ENCODE measurements at places on chromosomes 3 and 15. TPM values are rescaled to one million over a fixed set of nuclear protein-coding genes. Genes with fewer than 3 reads are reported as not detected.

- H3K4me3 ChIP-seq, result no peak overlapping the region
- DNase-seq, result no peak
- H3K4me1 ChIP-seq, result no peaks in the 10 kb centered on the region
- no peak overlapping the region for H3K27ac ChIP-seq
Measured at GRCh38 chr3:130565224-130565623, 48.2 kb downstream of the COL6A6 start.

DNA sequence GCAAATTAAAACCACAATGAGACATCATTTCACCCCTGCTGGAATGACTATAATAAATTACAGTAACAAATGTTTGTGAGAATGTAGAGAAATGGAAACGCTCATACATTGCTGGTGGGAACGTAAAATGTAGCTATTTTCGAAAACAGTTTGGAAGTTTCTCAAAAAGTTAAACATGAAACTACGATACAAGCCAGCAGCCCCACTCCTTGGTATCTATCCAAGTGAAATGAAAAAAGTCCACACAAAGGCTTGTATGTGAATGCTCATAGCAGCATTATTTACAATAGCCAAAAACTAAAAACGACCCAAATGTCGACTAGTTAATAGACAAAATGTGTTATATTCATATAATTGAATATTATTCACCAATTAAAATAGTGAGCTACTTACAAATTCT lies 22.9 kb upstream of the CFAP20DC start:
- no peaks in the 10 kb centered on the region for H3K4me1 ChIP-seq
- H3K36me3 ChIP-seq, result no peaks in the 10 kb centered on the region
- no peak overlapping the region for H3K4me3 ChIP-seq
- no peak for DNase-seq

MYZAP gene
- 1.1 TPM for total RNA-seq

GRCh38 chr15:94053626-94054025 lies 177.7 kb upstream of the MCTP2 start:
- H3K27me3 ChIP-seq, result no peaks in the 10 kb centered on the region
- no peak for DNase-seq
- H3K4me3 ChIP-seq, result no peak overlapping the region
- no peak overlapping the region for H3K27ac ChIP-seq

DNA sequence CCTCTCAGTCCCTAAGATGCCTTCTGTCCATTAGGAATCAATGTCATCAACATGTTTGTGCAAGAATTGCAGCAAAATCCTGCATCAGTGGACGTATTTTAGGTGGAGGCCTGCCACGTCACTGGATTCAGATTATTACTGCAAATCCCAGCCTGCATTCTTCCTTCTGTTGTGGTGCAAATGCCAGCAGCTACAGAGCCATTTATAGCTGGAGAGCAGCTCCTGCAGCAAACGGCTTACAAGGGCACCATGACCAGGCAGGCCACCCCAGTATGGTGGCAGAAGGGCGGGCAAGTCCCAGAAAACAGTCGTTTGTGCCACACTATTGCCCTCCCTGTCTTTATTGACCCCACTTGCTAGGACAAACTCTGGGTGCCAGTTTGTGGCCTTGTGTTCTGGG lies 74.7 kb downstream of the SNRK start:
- peaks cover 20% of the 10 kb centered on the region for H3K4me1 ChIP-seq
- no peaks in the 10 kb centered on the region for H3K36me3 ChIP-seq
- DNase-seq, result no peak
- H3K4me3 ChIP-seq, result no peak overlapping the region
- no peak overlapping the region for H3K27ac ChIP-seq
- H3K27me3 ChIP-seq, result no peaks in the 10 kb centered on the region

CPN2 gene
- not detected for total RNA-seq

- H3K4me3 ChIP-seq, result no peak overlapping the region
- no peaks in the 10 kb centered on the region for H3K4me1 ChIP-seq
- no peak overlapping the region for H3K27ac ChIP-seq
- no peaks in the 10 kb centered on the region for H3K36me3 ChIP-seq
Measured at GRCh38 chr3:190608850-190609589, 95.1 kb downstream of the IL1RAP start.

Data from ovary (tissue), 10 donors.